ENCODE measurements at places on chromosomes 3 and 15.

GRCh38 chr3:15290736-15291135 lies 41.6 kb downstream of the SH3BP5 start:
- no peak for DNase-seq

- no peak for DNase-seq
These were observed 135.0 kb upstream of the DPH6 start for GRCh38 chr15:35680951-35681350.

DNA sequence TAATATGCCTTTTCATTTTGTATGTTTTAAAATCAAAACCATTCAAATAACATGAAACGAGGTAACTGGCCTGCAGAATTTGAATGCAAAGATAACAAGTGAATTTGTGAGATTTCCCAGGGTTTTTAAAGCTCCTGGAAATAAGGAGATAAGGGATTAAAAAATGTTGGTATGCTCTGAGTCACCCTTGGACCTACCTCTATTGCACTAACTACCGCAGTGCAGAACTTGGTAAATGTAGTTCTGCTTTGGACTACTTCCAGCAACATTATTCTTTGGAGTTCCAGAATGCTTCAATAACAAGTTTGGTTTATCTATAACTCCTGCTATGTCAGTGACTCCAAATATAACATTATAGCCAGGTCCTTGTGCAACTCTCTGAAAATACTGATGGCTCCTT lies 201.7 kb downstream of the GAP43 start:
- DNase-seq: no peak

- DNase-seq: no peak
These were observed 9.1 kb downstream of the ANPEP start for GRCh38 chr15:89805241-89806209.

DNA sequence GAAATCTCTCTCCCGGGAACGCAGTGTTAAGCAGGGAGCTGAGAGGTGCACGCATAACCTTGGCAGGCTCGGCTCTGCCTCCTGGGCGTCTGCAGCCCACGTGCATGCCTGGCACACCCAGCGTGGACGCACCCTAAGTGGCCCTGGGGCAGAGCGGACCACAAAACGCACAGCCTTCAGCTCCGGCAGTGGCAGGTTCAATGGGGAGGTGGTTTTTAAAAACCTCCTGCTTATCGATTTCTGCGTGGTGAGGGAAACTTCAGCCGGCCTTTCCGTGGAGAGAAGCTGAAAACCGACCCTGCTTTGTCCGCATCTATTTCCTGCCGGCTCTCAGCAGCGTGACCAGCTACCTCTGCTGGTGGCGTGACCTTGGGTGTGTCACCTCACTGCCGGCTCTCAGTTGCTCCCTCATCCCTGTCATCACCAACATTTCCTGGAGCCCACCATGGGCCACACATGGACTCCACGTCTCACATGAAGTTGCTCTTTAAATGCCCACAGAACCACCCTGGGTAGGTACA lies 134.8 kb upstream of the MEF2A start:
- DNase-seq: no peak

DNA sequence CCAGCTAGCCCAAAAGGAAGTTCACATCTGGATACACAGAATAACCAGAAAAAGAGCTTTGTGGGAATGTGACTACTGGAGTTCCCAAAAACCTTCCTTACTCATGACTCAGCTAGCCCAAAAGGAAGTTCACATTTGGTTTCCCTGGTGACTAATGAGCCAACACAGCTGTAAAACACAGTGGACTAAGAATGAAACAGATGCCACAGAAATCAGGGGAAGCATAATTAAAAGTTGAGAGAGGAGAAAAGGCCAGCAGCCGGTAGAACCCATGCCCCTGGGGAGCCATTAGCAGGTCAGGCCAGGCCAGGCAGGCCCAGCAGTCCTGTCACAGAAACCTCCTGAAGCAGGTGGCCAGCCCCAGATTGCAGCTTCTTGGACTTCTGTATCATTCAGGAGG lies 130.3 kb downstream of the GHSR start:
- DNase-seq: peak; percentile 81

- DNase-seq: no peak
These were observed 61.3 kb downstream of the SMAD3 start for GRCh38 chr15:67126551-67127330.

- no peak for DNase-seq
These were observed 20.7 kb upstream of the PRR23E start for GRCh38 chr3:127172211-127172610.

DNA sequence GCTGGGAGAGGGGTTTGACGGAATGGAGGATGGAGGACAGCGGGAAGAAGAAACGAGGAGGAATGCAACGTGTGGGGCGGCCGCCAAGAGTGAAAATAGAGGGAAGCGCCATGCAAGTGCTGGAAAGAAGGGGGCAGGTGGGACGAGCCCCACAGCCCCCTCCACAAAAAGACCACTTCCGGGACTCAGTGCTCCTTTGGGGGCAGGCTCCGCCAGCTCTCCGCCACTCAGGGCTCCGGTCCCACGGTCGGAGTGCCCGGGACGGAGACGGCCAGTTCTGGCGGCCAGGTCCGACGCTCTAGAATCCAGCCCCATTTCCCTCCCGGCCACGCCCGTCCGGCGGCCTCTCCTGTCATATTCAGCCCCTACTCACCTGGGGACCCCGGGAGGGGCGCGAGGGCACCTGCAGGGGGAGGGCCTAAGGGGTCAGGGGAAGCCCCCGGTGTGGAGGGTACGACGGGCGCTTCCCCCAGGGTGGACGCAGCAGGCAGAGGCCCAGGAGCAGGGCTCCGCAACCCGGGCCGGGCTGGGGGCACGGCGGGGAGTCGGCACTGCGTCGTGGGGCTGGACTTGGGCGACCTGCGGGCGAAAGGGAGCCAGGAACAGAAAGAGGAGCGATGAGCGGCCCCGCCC lies 25.5 kb upstream of the CSPG4 start:
- no peak for DNase-seq

GRCh38 chr3:127027811-127028548 lies 45.1 kb downstream of the PLXNA1 start:
- no peak for DNase-seq

DNA sequence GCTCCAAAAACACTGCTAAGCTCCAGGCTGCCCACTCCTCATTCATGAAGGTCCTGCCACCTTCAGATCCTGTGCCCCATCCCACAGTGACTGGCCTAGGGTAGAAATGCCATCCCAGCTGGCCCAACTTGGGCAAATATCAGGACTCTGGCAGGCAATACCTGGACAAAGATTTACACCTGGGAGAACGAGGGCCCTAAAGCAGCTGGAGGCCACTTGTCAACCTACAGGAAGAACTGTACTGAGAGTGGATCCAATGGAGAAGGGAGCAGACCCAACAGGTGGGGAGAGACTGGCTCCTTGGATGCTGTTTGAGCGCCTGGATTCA lies 57.1 kb upstream of the GATA2 start:
- DNase-seq: no peak

GRCh38 chr3:132134611-132135010 lies 99.8 kb upstream of the CPNE4 start:
- DNase-seq: no peak

DNA sequence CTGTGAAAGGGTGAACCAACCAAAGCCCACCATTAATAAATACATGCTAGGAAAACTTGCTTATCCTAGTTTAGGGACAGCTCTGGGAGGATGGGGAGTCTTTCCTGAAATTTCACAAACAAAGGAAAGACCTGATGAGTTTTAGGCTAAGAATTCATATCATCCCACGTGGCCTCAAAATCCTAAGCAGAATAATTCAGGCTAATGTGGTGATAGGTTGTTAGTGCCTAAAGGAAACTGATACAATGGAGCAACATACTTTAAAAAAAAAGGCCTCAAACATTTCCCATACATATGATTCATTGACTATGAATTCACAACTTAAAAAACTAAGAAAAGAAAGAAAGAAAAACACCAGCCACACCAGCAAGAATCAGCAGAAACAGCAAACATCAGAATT lies 126.9 kb upstream of the CNTN4 start:
- DNase-seq: no peak

GRCh38 chr3:53498806-53499641 lies 4.6 kb downstream of the CACNA1D start:
- no peak for DNase-seq
